ENCODE measurements at places on chromosomes 1 and 21.

- DNase-seq = no peak
Observed at GRCh38 chr1:160346958-160347357, 3.8 kb downstream of the NCSTN start.

DNA sequence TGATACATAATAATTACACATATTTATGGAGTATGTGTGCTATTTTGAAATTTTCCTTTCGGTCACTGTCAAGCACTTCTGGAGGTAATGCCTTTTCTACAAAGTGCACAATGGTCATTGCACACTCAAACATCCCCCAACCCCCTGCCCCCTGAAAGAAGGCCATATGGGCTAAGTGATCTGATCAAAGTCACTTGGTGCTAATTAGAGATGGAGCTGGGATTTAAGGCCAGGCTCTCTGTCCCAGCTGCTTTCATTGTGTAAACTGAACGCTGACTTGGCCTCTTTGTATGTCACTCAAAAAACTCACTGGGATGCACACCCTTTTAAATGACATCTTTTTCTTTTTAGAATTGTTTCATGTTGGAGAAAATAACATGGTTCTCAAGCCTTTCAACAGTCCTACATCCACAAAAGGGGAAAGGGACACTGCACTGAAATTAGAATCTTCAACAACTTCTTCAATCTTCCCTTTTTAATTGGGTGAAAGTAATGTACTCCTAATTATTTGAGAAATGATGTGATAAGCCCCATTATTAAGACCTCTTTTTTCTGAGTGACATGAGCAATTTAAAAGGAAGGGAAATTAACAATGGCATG lies 149.2 kb downstream of the ST6GALNAC5 start:
- no peak for DNase-seq

DNA sequence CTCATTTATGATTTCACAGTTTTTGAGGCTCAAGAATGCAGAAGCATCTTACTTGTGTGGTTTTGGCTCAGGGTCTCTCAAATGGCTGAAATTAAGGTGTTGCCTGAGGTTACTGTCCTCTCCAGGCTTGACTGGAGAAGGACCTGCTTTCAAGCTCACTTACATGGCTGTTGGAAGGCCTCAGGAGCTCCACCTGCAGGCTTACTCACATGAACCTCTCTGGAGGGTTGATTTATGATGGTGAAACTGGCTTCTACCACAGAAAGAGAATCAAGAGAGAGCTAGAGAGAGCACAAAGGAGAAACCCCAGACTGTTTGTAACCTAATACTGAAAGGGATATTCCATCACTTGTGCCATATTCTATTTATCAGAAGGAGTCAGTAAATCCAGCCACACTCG lies 6.2 kb upstream of the KCNK2 start:
- no peak for DNase-seq

DNA sequence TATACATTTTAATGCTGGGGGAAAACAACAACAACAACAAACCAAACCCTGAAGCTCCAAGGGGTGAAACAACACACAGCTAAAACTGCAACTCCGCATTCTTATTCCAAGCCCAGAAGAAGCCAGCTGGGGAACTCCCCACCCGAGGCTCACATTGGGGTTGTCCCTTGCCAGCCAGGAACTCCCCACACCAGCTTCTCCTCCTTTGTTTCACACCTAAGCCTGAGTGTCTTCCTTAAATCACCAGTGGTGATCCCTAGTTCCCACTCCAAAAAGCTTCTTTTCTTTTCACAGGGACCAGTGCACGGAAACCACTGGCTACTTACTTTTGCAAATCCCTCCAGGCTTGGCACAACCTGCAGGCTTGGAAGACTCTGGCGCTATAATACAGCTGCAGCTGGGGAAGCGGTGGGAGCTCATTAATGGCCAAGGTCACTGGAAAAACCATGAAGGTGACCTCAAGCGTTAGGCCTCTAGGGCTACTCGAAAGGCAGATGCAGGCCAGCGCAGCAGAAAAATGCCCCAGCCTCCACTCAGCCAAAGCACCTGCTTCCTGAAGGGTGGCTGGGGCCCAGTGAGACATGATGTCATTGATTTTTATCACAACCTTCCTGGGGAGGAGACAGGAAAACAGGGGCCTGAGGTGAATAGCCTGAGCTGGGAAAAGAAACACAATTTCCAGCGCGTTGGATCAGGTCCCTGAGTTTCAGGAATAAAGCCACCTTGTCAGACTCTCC lies 40.1 kb downstream of the TLR5 start:
- no peak for DNase-seq

DNA sequence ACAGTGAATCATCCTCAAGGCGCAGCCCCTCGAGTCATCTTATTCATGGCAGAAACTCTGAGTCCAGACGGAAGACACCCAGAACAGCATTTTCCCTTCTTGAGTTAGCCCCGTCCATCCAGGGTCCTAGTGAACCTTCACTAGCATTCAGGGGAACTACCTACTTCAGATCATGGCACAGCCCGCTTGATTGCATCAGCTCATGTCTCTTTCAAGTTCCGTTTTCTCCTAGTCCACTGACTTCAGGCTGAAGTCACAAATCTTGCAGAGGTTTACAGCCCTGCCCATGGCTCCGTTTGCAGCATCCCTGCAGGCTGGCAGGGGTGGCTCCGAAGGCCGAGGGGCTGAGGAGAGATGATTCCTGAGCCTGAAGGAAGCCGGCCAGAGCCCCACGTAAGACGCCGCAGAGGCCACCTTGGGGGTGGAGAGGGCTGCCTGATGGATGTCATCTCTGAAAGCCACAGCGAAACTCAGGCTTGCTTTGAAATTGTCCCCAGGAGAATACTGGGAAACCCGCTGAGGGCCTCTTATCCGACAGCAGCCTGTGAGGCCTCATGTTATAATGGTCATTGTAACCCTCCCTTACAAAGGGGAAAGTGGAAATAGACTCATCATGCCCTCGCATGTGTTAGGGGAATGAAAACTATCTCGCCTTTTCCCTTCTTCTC lies 310.2 kb upstream of the AJAP1 start:
- no peak for DNase-seq

DNA sequence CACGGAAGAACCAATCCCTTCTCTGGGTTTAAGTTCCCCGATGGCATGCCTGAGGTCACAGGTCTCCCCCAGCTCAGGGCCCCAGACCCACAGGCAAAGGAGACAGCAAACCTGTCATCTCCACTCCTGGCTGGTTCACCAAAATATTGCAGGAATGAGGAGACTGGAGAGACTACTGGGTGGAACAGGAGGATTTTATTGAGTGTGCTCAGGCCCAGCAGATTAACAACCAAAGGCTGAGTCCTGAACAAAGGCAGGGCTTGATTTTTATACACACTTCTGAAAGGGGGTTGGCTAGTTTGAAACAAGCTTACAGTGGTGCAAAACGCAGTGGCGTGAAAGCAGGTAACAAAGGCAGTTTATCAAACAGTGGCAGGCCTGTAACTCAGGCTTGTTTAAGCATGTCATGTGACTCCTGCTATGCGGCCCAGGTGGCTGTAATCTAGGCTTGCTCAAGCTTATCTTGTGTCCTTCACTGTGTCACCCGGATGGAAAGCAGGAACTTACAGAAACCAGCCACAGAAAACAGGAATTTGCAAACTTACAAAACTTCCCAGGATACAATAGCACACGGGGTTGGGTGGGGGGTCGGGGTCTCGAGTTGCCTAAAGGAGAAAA lies 27.4 kb upstream of the KCNJ15 start:
- no peak for DNase-seq

DNA sequence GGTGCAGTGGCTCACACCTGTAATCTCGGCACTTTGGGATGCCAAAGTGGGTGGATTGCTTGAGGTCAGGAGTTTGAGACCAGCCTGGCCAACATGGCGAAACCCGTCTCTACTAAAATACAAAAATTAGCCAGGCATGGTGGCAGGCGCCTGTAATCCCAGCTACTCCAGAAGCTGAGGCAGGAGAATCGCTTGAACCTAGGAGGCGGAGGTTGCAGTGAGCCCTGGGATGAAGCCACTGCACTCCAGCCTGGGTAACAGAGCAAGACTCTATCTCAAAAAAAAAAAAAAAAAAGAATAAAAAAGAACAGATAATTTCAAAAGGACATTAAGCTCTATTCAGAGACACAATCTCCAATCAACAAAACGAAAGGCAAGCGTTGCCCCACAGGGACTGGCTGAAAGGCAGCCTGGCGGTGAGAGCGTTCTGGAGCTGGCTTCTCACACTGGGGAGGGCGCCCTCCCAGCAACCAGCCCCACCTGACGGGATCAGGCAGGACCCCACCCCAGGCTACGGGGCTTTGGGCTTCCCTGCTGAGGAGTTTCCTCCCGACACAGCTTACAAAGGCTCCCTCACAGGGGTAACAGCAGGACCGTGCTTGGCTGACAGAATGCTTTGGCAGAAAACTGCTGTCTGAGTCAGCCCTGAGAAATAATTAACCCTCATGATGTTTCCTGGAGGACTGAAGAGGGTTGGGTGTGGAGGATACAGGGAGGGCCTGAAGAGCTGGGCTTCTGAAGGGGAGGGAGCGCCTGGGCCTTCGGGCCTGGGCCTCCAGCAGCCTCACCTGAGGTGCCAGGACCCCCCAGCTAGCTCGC lies 31.1 kb upstream of the SRP9 start:
- DNase-seq = no peak

DNA sequence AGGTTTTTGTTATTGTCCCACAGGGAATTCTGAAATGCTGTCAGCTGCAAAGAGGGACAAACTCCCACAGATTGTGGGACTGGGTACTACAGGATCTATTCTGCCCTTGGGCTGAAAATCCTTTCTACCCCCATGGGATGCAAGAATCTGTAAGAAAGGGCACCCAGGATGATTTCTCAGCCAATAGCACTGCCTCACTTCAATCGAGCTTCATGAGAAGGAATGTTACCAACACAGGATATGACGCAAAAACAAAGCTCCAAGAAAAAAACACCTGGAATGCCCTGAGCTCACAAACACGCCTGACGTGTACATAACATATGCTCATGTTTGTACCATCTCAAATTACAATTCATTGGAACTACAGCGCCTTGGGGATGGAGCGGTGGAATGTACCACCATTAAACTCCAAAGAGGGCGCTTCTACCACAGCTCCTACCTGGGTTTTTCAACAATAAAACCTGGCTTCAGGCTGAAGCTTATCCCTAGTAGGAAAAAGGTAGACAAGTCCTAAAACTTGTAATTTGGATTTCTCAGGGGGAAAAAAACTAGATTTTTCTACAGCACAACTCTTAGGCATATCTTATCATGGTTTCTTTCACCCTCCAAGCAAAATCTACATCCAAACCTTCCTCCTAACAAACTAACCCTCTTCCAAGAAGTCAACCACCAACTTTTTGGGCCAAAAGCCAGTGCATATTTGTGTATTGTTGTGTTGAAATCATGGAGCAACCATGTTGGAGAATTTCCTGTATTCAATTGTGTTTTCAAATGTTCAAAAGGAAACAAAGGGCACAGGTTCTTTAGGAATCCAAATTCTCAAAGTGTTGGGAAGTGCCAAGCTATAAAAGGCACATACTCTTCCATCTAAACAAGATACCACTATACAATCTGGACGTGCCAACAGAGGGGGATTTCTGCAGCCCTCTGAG lies 78.9 kb downstream of the TGFBR3 start:
- no peak for DNase-seq

GRCh38 chr1:23566304-23566703 lies 7.0 kb upstream of the ID3 start:
- no peak for DNase-seq

GRCh38 chr1:160197231-160197630 lies 6.9 kb downstream of the CASQ1 start:
- no peak for DNase-seq

DNA sequence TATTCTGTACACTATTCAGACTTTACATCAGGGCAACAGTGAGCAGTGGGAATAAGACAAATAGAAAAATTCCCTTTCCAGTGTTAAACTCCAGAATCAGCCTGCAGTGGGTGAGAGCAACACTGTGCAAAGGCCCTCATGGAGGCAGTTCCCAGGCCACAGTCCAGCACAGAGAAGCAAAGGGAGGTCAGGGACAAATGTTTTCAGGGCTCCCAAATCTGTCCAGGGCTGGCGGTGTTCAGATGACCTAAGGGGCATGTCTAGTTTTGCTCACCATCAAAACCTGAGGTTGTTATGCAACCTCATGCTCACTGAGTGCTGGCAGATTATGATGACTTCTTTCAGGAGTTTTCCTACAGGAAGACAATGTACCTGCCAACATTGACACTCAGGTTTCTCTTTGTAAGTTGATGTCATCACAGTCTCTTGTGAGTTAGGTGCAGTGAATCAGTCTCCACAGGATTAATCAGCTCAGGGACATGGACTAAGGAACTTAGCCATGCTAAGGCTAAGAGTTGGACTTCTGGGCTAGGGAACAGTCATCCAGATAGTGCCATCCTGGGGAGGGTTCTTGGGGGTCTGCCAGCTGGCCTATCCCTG lies 3.6 kb upstream of the LCE5A start:
- DNase-seq = no peak

DNA sequence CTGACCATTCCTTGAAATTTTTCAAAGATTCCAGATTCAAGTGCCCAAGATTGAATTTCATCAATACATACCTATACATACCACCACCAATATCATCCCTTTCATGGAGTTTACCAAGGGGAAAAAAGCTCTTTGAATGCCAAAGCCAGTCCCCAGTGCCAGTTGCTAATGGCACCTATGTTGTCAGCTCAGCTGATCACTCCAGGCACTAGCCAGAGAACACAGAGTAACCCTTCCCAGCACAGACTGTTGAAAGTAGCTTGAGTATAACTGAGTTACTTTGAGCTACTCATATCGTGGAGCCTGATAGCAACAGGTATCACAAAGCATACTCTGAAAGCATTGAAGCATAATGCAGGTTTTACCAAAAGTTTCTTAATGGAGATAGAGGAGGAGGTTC lies 133.9 kb upstream of the NFIA start:
- DNase-seq = no peak

- no peak for DNase-seq
Observed at GRCh38 chr1:241488739-241489138, 30.8 kb downstream of the FH start.

- no peak for DNase-seq
Observed at GRCh38 chr1:226086776-226087175, 24.3 kb downstream of the H3-3A start.

GRCh38 chr1:229087339-229087738 lies 183.6 kb upstream of the RAB4A start:
- DNase-seq = no peak

- DNase-seq = no peak
Observed at GRCh38 chr21:43274022-43274945, 105.5 kb downstream of the CRYAA start.

DNA sequence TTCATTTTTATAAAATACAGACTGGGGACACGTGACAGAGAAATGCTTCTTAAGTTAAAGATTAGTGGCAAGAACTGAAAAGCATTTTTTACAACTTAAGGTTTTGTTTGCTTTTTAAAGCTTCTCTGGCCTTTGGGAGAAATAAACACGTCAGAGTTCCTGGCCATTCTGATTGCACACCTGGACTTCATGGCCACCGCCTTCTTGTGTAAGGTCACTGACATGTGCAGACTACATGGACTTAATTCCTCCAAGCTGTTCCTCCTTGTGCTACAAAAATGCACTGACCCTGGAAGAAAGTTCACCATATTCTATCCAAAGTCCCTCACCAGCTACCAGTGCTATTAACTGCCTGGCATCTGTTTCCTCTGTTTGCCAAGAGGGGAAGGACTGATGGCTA lies 56.1 kb downstream of the GADD45A start:
- no peak for DNase-seq

- no peak for DNase-seq
Observed at GRCh38 chr1:218872026-218872425, 301.7 kb upstream of the LYPLAL1 start.

Measured in cortex of kidney (tissue), 1 donor.